ENCODE measurements at places on chromosomes 3 and 15. TPM values are rescaled to one million over a fixed set of nuclear protein-coding genes. Genes with fewer than 3 reads are reported as not detected.

DNA sequence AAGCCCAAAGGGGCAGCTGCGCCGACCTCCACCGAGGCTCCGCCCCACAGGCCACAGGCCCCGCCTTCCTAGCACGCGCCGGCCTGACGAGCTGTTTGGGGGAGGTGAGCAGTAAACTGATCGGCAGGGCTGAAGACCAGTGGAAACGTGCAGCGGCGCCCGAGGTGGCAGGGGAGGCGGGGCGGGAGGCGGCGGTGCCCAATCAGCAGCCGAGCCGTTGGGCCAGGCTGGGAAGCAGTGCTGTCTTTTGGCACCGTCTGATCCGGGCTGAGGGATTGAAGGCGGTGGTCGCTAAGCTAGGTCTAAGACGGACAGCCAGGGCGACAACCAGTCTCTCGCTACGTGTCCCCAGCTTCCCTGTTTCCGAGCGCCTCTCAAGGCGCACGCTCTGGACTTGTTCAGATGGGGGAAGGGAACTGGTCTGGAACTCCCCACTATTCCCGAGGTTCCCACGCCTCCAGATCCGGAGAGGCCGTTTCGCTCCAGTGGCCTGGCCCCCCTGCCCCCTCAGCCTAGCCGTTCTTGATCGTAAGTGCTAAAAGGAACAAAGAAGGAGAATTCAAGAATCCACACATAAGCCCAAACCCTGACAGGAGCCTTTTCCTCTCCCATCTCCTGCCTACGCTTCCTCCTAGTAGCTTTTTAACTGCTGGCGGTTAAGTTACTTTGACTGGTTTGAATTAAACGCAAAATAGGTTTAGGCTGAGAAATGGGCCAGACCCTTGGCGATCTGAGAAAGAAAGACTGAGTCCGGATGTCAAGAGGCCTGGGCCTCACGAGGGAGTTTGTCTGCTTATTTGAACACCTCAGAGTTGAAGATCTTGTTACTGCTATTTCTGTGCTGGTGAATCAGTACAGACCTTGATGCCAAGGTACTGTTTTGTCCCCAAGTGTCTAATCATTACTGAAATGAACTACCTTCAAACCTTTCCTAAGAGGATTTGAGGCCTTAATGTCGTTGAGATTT lies at the start of gene FMN1:
FMN1 (minus strand) TSS at position 11 of the 967 bp plus-strand sequence. CDS start 39,800 bp downstream, outside the sequence.
- H3K27ac ChIP-seq, result no peak within 1 kb of the TSS
- H3K4me1 ChIP-seq, result peaks cover 7% of the 10 kb centered on the region
- peaks cover 8% of the 10 kb centered on the region for H3K27me3 ChIP-seq
- H3K4me3 ChIP-seq, result peak within 1 kb of the TSS; percentile 35

DNA sequence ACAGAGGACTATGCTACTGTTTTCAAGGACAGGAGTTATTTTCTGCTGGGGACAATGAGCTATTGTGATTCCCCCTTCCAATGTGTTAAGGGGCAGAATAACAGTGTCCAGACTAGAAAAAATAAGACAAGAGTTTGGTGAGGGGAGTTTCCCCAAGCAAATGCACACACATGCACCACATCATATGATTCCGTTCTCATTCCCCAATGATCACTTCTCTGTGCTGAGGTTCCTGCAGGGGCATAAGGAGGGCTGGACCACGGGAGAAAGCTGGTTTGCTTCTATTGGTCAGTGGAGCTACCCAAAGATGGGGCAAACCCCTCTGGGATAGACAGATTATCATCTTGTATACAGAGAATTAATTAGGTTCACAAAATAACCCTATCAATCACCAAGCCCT lies 80.6 kb downstream of the RBPMS2 start:
- H3K36me3 ChIP-seq, result peaks cover 28% of the 10 kb centered on the region
- no peak for DNase-seq
- no peak overlapping the region for H3K4me3 ChIP-seq
- H3K4me1 ChIP-seq, result peaks cover 12% of the 10 kb centered on the region
- no peak overlapping the region for H3K27ac ChIP-seq

GRCh38 chr3:13308380-13308801 lies 111.7 kb downstream of the NUP210 start:
- H3K27me3 ChIP-seq, result no peaks in the 10 kb centered on the region
- DNase-seq, result no peak
- H3K4me1 ChIP-seq, result no peaks in the 10 kb centered on the region
- H3K4me3 ChIP-seq, result no peak overlapping the region

GRCh38 chr3:46870651-46871050 lies 6.9 kb upstream of the PTH1R start:
- H3K4me3 ChIP-seq, result no peak overlapping the region
- H3K36me3 ChIP-seq, result no peaks in the 10 kb centered on the region
- no peak for DNase-seq

DNA sequence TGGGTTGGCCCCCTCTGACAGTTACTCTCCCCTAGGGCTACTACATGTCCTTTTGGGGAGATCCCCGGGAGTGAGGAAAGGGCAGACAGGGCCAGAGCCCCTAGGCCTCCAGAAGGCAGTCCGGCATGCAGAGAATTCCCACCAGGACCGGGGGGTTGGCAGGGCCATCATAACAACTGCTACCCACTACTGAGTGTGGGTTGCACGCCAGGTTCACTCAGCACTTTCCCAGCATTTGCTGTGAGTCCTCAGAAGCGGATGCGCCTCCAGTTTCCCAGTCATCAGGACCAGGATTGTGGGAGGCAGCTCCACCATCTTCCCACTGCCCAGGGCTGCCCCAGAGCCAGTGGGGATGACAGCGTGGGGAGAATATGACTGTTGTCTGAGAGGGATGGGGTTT lies 51.2 kb upstream of the HERC1 start:
- no peak overlapping the region for H3K4me3 ChIP-seq
- DNase-seq, result no peak
- no peaks in the 10 kb centered on the region for H3K36me3 ChIP-seq
- H3K4me1 ChIP-seq, result peaks cover 5% of the 10 kb centered on the region
- H3K27ac ChIP-seq, result no peak overlapping the region
- no peaks in the 10 kb centered on the region for H3K27me3 ChIP-seq

DNA sequence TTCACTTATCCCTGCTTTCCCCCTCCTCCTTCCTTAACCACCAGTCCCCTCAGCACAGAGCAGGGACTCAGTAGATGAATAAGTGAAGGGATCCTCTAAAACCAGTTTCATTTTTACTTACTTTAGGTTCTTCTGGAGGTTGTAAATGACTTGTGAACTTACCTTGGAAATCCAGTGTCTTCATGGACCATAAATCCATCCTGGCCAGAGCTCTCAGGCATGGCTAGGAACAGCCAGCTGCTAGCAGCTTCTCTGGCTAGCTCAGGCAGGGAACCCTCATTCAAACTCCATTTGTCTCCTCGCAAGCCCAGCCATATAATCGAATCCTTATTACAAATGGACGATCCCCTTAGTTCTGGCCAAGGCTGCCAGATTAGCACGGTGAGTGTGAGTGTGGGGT lies 78.5 kb downstream of the LRTM1 start:
- no peaks in the 10 kb centered on the region for H3K27me3 ChIP-seq
- no peaks in the 10 kb centered on the region for H3K4me1 ChIP-seq

DNA sequence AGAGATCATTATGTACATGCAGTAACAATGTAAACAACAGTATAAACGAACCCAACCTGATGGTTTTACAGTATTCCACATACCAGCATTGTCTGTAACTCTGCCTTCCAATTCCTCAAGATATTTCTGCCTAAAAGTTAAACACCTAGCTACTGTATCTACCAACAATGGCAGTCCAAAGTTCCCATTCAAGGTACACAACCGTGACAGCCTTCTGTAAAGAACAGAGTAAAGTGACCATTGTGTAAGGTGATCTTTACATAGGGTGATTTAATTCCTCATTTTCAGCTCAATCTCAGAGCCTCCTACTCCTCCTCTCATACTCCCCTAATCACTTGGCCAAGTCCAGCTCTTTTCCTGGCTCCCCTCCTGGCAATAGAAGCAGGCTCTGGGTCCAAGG lies 10.4 kb downstream of the SECISBP2L start:
- no peak for DNase-seq
- H3K36me3 ChIP-seq, result peaks cover 8% of the 10 kb centered on the region
- no peak overlapping the region for H3K4me3 ChIP-seq
- H3K27ac ChIP-seq, result no peak overlapping the region
- no peaks in the 10 kb centered on the region for H3K27me3 ChIP-seq

GRCh38 chr3:82790307-82791097 lies 1029.1 kb upstream of the GBE1 start:
- no peak overlapping the region for H3K4me3 ChIP-seq
- H3K4me1 ChIP-seq, result no peaks in the 10 kb centered on the region
- no peaks in the 10 kb centered on the region for H3K36me3 ChIP-seq
- H3K27me3 ChIP-seq, result no peaks in the 10 kb centered on the region
- DNase-seq, result no peak

GRCh38 chr3:94063496-94064119 lies 747 bp downstream of the NSUN3 start:
- H3K27ac ChIP-seq, result peak overlapping the region; percentile 92
- no peaks in the 10 kb centered on the region for H3K27me3 ChIP-seq
- peak overlapping the region; percentile 65 for H3K4me3 ChIP-seq
- H3K36me3 ChIP-seq, result no peaks in the 10 kb centered on the region

DNA sequence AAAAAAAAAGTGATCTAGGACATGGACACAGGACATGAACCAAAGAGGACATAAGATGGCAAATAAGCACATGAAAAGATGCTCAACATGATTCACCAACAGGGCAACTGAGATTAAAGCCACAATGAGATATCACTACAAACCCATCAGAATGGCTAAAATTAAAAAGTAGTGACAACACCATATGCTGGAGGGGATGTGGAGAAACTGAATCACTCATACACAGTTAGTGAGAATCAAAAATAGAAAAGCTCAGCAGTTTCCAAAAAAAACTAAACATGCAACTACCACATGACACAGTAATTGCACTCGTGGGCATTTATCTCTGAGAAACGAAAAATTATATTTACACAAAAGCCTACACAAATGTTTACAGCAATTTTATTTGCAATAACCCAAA lies 27.9 kb upstream of the ACKR4 start:
- H3K27me3 ChIP-seq, result no peaks in the 10 kb centered on the region
- H3K27ac ChIP-seq, result no peak overlapping the region
- no peaks in the 10 kb centered on the region for H3K36me3 ChIP-seq
- no peak overlapping the region for H3K4me3 ChIP-seq

GRCh38 chr3:117844676-117845075 lies 1135.1 kb downstream of the TUSC7 start:
- H3K27me3 ChIP-seq, result no peaks in the 10 kb centered on the region
- no peaks in the 10 kb centered on the region for H3K4me1 ChIP-seq
- DNase-seq, result no peak
- H3K27ac ChIP-seq, result no peak overlapping the region
- no peaks in the 10 kb centered on the region for H3K36me3 ChIP-seq
- no peak overlapping the region for H3K4me3 ChIP-seq

Gene DPH6
- total RNA-seq, result 12.4 TPM

Gene SPSB4
- 0.22 TPM for total RNA-seq

Gene MEIS2
- 22.5 TPM for total RNA-seq

Data from endothelial cell of umbilical vein (primary cell).